Lower lobe of right lung (tissue), 2 donors: ENCODE measurements at places on chromosomes 13 and 19. TPM values are rescaled to one million over a fixed set of nuclear protein-coding genes. Genes with fewer than 3 reads are reported as not detected.

SIGLEC8 gene
- 3.0 TPM for total RNA-seq

NBEA gene
- total RNA-seq: 6.6 TPM

TMPRSS9 gene
- not detected for total RNA-seq

SIAH3 gene
- total RNA-seq: 0.06 TPM

COL5A3 gene
- 8.9 TPM for total RNA-seq

PPAN gene
- 30.8 TPM for total RNA-seq

CCDC8 gene
- 9.1 TPM for total RNA-seq

AMER2 gene
- not detected for total RNA-seq

NOTCH3 gene
- 52.7 TPM for total RNA-seq

DNA sequence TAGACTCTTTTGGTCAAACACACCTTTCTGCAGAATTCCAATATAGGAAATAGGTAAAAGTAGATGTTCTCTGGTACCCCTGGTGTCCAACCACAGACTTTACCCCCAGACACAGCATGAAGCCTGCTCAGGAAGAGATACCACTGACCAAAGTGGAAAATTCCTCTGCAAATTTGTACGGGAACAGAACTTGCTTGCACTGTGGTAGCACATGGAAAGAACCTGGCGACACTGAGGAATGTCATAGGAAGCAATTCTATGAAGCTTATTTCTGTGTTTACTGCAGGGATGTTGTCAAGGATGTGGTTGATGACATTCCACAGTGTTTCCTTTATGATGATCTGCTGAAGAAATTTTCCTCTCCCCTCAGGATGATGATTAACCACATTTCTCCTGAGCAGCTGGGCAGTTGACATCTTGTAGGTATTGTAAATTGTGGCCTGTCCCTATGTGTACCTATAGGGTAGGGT lies 48.9 kb upstream of the TNFSF11 start:
- H3K4me1 ChIP-seq: no peaks in the 10 kb centered on the region
- H3K27me3 ChIP-seq: no peaks in the 10 kb centered on the region
- H3K36me3 ChIP-seq: no peaks in the 10 kb centered on the region
- H3K27ac ChIP-seq: no peak overlapping the region

GRCh38 chr13:48188131-48188530 lies 44.9 kb upstream of the ITM2B start:
- no peak overlapping the region for H3K27ac ChIP-seq
- no peak for DNase-seq
- H3K36me3 ChIP-seq: no peaks in the 10 kb centered on the region
- no peaks in the 10 kb centered on the region for H3K27me3 ChIP-seq
- H3K4me1 ChIP-seq: no peaks in the 10 kb centered on the region

GRCh38 chr19:35115177-35115951 lies at the start of gene FXYD3:
Gene FXYD3 (plus strand): TSS chr19:35115823. CDS start chr19:35119377, 3,554 bp downstream.
- peak within 1 kb of the TSS; percentile 48 for H3K4me3 ChIP-seq
- peaks cover 12% of the 10 kb centered on the region for H3K4me1 ChIP-seq
- H3K36me3 ChIP-seq: no peaks in the 10 kb centered on the region
- peak within 1 kb of the TSS; percentile 78 for H3K27ac ChIP-seq

DNA sequence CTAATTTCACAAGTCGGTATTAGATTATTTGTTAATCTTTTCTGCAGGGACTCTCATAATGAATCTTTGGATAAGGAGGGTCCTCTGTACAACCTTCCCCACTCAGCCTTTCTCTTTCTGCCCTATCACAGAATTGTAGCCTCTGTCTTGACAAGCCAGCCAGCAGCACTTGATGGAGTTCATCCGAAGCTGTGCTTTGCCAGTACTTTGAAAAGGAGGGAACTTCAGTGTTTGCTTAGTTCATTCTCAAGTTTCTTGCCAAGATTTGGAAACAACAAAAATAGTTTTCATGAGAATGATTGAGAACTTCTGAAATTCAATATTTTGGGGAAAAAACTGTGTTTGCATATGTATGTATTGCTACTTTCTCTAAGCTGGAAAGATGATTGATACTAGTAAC lies 69.3 kb upstream of the HMGB1 start:
- no peaks in the 10 kb centered on the region for H3K36me3 ChIP-seq
- H3K4me1 ChIP-seq: no peaks in the 10 kb centered on the region
- no peak overlapping the region for H3K4me3 ChIP-seq
- no peaks in the 10 kb centered on the region for H3K27me3 ChIP-seq
- DNase-seq: no peak
- H3K27ac ChIP-seq: no peak overlapping the region

DNA sequence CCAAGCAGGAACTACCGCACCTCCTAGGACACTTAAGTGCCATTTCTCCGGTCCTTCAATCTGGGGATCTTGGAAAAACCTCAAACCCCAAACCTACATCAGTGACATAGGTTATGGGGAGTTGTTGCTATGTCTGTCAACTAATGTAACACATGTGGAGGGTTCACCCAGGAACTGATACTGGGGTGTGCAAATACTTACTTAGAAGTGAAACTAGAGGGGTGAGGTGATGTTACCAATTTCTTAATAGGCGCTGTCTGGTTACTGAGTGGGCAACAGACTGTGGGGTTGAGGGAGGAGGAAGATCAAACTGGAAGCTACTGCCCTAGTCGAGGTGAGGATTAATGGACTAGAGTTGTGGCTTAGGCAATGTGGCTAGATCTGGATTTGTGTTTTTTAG lies 1.9 kb downstream of the ZNF586 start:
- peaks cover 23% of the 10 kb centered on the region for H3K4me1 ChIP-seq
- H3K36me3 ChIP-seq: peaks cover 11% of the 10 kb centered on the region
- no peaks in the 10 kb centered on the region for H3K27me3 ChIP-seq
- DNase-seq: no peak
- no peak overlapping the region for H3K4me3 ChIP-seq

GRCh38 chr19:8302734-8303133 lies 5.4 kb downstream of the CD320 start:
- H3K4me3 ChIP-seq: no peak overlapping the region
- no peaks in the 10 kb centered on the region for H3K27me3 ChIP-seq
- DNase-seq: peak; percentile 19
- peaks cover 14% of the 10 kb centered on the region for H3K4me1 ChIP-seq
- peaks cover 9% of the 10 kb centered on the region for H3K36me3 ChIP-seq
